ENCODE measurements at places on chromosomes 11 and 22.

- peak; percentile 65 for DNase-seq
Observed at GRCh38 chr11:93652161-93652597, 9.3 kb upstream of the CEP295 start.

DNA sequence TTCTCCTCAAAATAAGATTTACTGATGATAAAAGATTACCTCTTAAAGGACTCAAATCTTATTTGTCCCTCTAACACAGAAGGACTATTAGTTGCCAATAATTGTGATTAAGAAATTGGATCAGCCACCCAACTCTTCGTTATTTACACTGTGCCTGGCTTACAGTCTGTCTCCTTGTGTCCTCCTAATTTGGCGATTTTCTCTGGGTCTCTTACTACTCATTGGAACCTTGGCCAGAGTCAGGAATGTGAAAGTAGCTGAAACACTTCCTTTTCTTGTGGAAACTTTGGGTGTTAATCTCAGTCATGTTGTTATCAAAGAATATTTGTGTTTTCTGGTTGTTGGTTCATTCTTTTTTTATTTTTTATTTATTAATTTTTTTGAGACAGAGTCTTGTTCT, 83.2 kb downstream of the TEAD1 start:
- DNase-seq = no peak

DNA sequence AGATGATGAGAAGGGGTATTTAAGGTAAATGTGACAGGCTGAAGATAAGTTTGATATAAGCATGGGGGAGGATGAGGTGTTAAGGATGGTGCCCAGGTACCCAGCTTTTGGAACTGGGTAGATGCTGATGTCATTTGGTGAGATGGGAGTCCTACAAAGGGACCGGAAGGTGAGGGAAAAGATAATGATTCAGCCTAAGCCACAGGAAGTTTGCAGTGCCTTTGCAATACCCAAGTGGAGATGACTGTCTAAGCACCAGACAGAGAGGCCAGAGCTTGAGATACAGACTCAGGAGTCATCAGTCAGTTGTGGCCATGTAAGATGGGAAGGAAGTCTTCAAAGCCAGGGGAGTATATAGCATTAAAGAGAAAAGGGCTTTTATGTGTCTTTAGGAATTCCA, 30.0 kb upstream of the SMCO4 start:
- no peak for DNase-seq

- no peak for DNase-seq
Observed at GRCh38 chr11:65672180-65672860, 9.6 kb upstream of the RELA start.

DNA sequence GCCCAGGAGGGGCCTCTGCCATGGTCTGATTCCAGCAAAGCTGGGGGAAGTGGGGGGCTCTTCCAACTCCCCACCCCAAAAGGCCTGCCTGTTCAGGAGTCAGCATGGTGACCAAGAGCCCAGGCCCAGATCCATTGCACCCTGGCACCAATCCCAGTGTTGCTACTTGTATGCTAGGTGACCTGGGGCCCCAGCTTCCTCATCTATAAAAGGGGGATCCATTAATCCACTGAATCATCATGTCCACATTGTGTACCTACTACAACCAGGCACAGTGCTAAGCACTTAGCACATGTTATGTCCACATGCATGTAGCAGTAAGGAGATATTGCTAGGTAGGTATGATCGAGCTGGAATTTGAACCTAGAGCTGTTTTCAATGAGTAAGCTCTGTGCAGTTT, 2.0 kb downstream of the SYT12 start:
- DNase-seq = no peak

DNA sequence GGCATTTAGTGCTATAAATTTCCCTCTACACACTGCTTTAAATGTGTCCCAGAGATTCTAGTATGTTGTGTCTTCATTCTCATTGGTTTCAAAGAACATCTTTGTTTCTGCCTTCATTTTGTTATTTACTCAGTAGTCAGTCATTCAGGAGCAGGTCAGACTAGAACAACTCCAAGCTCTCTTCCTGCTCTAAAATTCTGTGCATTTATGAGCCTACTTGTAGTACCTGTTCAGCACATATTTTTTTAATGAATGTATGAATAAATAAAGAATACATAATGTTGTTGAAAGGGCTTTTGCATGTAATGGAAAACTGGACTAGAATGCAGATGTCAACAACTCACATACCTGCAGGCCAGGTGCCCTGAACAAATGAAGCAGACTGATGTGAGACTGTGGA, 13.7 kb upstream of the HEPHL1 start:
- DNase-seq = no peak

GRCh38 chr22:50408311-50408710, 65.2 kb downstream of the PPP6R2 start:
- no peak for DNase-seq

- DNase-seq = peak; percentile 76
Observed at GRCh38 chr22:49767355-49768062, 60.2 kb downstream of the BRD1 start.
